ENCODE measurements at places on chromosomes 4 and X.

- no peak for DNase-seq
Observed at GRCh38 chr4:10765386-10765785, 80.8 kb upstream of the CLNK start.

DNA sequence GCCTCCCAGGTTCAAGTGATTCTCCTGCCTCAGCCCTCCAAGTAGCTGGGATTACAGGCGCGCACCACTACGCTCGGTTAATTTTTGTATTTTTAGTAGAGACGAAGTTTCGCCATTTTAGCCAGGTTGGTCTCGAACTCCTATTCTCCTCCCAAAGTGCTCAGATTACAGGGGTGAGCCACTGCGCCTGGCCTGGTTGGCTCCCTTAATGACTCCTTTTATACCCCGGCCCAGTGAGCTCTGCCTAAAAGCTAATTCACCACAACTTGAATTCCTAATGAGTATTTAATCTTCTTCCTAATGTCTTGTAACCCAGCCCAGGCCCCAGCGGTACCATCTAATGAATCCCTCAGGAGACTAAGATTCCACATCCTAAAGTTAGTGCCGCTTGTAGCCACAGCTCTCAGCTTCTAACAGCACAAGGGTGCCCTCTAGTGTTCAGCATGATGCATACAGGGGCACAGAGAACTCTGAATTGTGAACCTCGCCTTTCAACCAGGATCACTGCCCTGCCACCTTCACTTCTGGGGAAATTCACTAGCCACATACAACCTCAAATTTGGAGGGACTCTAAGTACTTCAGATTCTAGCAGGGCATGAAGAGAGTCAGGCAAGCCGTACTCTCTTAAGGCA lies 89.5 kb downstream of the OR13H1 start:
- peak; percentile 83 for DNase-seq

DNA sequence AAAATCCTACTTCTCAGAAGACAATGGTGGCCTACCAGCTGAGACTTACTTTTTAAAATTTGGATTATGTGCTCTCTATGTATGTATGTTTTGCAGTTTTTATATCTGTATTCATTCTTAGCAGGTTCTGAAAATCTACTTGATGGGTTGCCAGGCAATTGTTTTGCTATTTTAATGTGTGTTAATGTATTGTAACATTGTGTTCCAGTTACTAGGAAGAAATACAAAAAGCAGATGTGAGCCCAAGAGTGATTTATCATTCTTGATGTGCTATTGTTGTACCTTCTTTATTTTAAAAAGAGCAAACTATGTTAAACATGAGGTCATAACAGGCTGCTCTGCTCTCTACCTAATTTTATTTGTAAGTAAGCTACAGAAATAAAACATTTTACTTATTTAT lies 81.9 kb downstream of the REPS2 start:
- DNase-seq: no peak

GRCh38 chr4:5212255-5213013 lies 161.2 kb downstream of the STK32B start:
- DNase-seq: no peak

DNA sequence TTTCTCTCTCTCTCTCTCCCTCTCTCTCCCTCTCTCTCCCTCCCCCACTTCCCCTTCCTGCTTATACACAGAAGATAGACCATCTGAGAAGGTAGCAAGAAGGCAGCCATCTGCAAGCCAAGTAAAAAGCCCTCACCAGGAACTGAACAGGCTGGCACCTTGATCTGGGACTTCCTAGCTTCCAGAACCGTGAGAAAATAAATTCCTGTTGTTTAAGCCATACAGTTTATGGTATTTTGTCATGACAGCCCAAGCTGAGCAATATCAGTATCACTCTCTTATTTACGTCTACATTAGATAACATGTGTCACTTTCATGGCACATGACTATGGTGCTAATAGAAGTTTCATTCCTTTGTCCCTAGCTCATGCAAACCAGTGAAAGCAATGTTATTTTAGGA lies 581.1 kb downstream of the INPP4B start:
- DNase-seq: no peak

- DNase-seq: no peak
Observed at GRCh38 chr4:39030725-39031124, 1.5 kb downstream of the TMEM156 start.

- DNase-seq: peak; percentile 74
Observed at GRCh38 chr4:137610960-137611359, 78.7 kb upstream of the PCDH18 start.

- peak; percentile 24 for DNase-seq
Observed at GRCh38 chrX:69231903-69232302, 66.7 kb upstream of the PJA1 start.

DNA sequence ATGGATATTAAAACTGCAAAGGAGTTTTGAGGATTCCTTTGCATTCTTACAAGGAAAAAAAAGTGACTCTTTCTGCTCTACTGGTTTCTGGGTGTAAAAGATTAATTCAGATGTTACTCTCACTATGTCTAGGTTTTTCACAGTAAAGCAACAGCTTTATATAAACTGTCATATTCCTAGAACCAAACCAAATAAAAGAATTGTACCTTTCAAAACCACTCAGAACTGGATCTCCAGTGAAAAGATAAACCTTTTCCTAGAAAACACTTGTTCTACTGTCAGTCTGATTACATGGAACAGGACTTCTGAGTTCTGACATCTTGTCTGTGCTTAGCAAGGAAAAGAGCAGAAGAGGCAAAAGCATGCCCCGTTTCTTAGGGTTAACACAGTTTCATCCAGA lies 5.0 kb upstream of the PPID start:
- no peak for DNase-seq

DNA sequence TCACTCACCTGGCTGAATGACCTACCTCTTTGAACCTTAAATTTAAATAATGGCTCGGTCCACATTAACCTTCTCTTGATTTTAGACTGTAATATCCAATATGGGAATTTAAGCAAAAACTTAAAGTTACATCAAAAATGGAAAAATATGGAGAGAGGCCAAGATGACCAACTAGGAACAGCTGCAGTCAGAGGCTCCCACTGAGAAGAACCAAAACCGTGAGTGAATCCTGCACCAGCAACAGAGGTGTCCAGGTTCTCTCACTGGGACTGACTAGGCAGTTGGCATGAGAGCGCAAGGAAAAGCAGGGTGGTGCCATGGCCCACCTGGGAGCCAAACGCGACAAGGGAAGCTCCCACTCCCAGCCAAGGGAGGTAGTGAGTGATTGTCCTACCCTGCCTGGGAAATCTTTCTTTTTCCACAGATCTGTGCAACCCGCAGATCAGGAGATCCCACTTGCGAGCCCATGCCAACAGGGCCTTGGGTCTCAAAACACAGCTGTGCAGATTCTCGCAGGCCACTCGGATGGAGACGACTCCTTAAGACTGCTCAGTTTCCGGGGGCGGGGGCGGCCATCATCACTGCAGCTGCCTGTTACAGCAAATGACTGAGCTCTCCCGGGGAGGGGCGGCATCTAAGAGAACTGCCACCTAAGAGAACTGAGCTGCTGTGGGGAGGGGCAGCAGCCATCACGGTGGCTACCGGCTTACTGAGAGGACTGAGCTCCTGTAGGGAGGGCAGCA lies 343.4 kb downstream of the DMD start:
- no peak for DNase-seq

DNA sequence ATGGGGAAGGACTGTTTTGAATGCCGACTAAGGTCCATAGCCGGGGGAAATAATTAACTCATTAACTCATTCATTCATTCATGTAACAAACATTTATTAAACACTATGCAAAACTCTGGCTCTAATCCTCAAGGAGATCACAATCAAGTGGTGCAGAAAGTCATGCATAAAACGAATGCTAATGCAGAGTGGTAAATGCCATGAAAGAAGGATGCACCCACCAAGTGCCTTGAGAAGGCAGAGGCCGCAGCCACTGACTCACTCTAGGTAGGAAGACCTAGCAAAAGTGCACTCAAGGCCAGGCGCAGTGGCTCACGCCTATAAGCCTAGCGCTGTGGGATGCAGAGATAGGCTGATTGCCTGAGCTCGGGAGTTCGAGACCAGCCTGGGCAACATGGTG lies 22.9 kb downstream of the SLITRK2 start:
- DNase-seq: no peak

- DNase-seq: no peak
Observed at GRCh38 chrX:39264023-39264422, 462.8 kb downstream of the MID1IP1 start.

- DNase-seq: no peak
Observed at GRCh38 chr4:102843938-102844337, 16.6 kb upstream of the UBE2D3 start.

GRCh38 chr4:152009983-152010709 lies 249.3 kb upstream of the GATB start:
- no peak for DNase-seq

DNA sequence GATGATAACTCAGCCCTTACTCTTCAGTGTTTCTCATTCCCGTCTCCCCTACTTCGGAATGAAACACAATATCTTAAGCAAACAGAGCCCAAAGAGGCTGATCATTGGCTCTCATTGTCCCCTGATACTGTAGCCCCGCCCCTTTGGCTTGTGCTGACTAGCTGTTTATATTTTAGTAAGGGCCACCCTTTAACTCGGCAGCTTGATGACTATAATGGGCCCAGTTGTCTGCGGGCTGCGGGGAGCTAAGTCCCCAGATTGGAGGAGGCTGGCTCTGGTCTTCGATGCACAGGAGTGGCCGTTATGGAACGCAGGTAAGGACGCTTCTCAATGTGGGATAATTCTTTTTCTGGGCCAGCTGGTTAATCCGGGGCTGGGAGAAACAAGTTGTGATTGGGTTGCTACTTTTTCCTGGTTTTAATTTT lies at the start of gene TRIM2:
Gene TRIM2, plus strand, starts transcription at position 197 of the 425 bp plus-strand sequence. Its CDS starts 88 bp downstream, at position 285.
- DNase-seq: peak; percentile 90

DNA sequence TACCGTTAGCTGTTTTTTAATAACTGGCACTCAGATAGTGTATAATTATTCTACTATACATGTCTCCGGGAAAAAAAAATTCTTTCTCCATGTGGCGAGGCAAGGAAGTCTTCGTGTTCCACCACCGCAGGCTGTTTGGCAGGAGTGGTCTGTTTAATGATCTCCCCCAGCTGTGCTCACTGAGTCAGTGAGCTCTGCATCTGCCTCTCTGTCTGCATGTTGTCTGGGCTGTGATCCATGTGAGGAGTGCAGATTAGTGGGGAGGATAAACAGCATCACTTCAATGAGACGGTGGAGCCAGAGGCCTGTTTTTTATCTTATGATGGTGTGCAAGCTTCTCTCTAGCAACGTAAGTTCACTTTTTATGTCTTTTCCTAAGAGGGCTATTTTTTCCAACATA lies 69.8 kb downstream of the RPS3A start:
- no peak for DNase-seq

- DNase-seq: no peak
Observed at GRCh38 chr4:110949542-110949941, 326.7 kb upstream of the PITX2 start.

GRCh38 chr4:15702941-15703403 lies at the start of gene BST1:
BST1 (plus strand) TSS chr4:15703065; CDS start chr4:15703145, 80 bp downstream.
- peak; percentile 76 for DNase-seq

DNA sequence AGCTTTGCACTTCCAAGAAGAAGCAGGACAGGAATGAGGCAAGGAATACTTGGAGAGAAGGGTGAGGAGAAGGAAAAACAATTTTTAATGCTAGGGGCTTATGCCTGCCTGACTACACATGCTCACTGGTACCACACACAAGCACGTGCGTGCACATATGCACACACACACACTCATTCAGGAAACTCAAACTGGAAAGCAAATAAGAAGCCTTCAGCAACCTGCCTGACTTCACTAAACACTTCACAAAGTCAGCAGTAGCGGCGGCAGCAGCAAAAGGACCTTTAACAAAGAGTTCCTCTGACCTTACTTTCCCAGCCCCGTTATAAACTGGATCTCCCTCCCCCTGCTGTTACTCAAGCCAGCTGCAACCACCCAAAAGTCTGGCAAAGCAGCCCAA lies 3.3 kb downstream of the ZDHHC9 start:
- DNase-seq: no peak

GRCh38 chr4:1621526-1621925 lies 62.6 kb downstream of the FAM53A start:
- DNase-seq: no peak

- no peak for DNase-seq
Observed at GRCh38 chr4:172927096-172927814, 241.4 kb upstream of the GALNT7 start.

DNA sequence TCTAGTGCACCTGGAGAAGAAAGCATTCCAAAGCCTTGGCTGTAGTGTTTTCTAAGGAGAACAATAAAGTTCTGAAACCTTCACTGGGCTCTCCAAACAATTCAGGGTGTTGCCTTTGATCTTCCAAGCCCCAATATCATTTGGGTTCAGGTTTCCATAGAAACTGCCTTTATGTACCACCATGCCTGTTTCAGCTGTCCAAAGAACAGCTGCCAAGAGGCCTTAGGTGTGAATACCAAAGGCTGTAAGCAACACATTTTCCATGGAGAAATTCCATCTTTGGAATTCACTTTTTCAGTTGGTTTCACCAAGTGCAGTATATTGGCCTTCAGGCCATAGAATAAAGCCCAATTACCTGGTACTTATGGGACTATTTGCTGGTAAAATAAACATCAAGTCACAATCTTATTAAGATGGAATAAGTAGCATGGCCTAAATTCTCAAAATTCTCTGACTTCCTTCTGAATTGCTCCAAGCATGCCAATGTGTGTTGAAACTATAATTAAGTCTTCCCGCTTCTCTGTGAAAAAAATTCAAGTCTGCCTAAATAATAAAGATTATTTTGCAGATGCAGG lies 61.9 kb downstream of the COX18 start:
- no peak for DNase-seq

DNA sequence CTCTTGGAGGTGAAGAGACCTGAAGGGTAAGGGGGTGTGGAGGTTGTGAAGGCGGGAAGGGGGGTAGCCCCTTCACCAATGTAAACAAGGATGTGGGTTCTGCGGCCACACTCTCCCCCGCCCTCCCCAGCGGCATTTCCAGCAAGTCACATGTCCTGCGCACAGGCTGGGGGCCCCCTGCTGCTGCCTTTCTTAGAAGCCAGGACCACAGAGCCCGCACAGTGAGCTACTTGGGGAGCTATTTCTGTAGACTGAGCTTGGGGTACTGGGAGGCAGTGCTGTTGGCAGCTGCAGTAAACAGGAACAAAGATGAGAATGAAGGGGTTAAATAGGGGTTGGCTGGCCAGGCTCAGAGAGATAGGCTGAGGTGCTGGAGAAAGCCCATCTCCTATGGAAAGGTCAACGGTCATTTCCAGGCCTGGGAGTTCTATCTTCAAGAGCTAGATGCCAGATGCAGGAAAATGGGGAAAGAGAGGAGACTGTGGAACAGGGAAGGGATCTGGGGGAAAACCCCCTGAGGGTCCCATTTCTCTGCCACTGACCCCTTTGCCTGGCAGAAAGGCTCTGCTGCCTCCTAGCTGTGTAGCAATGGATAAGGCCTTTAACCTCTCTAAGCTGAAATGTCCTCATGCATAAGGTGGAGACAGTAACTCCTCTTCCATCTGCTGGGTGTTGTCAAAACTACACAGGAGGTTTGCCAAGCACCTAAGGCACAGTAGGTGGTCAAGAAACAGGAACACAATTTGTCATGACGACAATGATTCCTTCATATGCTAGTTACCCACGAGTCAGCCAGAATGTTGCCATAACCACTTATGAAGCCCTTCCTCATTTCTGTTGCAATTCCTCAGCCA lies 18.5 kb upstream of the PIM2 start:
- DNase-seq: peak; percentile 64

DNA sequence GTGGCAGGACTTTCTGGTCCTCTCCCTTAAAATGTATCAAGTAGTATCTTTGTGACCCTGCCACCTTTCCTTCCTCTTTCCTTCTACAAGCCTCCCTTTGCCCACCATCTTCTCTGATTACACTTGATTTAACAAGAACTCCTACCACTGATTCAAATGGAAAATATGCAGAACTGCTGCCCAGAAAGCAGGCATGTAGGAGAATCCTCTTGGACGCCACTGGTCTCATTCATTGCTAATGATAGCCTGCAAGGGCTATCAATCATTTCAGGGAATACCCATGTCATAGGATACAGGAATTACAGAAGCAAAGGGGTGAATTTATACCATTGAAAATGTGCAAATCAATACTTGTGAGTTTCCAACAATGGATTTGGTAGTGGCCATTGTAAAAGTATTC lies 294.6 kb upstream of the NRK start:
- no peak for DNase-seq
